ENCODE measurements at places on chromosomes 16 and 17. TPM values are rescaled to one million over a fixed set of nuclear protein-coding genes. Genes with fewer than 3 reads are reported as not detected.

DNA sequence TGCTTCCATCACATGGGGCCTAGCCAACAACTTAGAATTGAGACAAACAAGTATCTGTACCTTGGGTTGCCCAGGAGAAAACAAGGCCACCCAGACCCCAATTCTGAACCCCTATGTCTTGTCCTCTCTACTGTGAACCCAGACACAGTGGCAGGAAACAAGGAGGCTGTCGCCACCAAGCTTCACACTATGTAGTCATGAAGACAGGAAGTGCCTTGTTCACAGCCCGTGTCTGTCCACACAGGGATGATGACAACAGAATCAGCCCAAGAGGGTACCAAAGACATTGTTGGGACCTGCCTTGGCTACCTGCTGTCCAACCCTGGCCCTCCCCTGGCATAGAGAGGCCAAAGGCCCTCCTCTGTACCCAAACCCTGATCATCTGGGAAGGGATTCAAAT lies 84.8 kb downstream of the CDYL2 start:
- no peak for DNase-seq

CLDN6 gene
- total RNA-seq = not detected

DLX3 gene
- not detected for total RNA-seq

GRCh38 chr16:22088642-22089041 lies 3.7 kb upstream of the VWA3A start:
- DNase-seq = no peak

ASGR2 gene
- not detected for total RNA-seq

GPRC5B gene
- total RNA-seq = 58.7 TPM

TEX19 gene
- not detected for total RNA-seq

GPR142 gene
- not detected for total RNA-seq

CLEC18A gene
- 0.13 TPM for total RNA-seq

RNF222 gene
- total RNA-seq = not detected

Data from pulmonary artery endothelial cell (primary cell).